HCT116 (cell line): ENCODE measurements at places on chromosomes 5 and 9. TPM values are rescaled to one million over a fixed set of nuclear protein-coding genes. Genes with fewer than 3 reads are reported as not detected.

The HAVCR1 gene
- not detected for total RNA-seq

GRCh38 chr5:74356009-74356695 is 284.4 kb downstream of the ENC1 start:
- H3K4me1 ChIP-seq: no peaks in the 10 kb centered on the region
- no peaks in the 10 kb centered on the region for H3K36me3 ChIP-seq
- DNase-seq: no peak
- no peaks in the 10 kb centered on the region for H3K27me3 ChIP-seq

The BTNL3 gene
- total RNA-seq: not detected

DNA sequence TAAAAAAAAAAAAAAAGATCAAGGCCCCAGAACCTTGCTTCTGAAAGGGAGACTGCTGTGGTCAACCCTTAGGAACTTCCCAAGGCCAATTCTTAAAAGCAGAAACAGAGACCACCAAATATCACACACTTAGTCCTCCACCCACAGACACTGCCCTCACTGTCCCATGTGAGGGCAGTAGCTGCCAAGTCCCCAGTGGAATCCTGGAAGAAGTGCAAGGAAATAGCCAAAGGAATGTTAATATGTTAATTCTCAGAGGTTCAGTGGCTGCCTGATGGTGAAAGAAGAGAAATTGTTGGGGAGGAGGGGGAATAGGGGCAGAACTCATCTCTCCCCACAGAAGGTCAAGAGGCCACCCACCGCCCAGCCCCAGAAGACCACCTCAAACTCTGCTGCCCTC is 23.1 kb downstream of the FSTL4 start:
- no peaks in the 10 kb centered on the region for H3K4me1 ChIP-seq
- no peak overlapping the region for H3K27ac ChIP-seq
- H3K36me3 ChIP-seq: no peaks in the 10 kb centered on the region
- no peak for DNase-seq
- no peak overlapping the region for H3K4me3 ChIP-seq

DNA sequence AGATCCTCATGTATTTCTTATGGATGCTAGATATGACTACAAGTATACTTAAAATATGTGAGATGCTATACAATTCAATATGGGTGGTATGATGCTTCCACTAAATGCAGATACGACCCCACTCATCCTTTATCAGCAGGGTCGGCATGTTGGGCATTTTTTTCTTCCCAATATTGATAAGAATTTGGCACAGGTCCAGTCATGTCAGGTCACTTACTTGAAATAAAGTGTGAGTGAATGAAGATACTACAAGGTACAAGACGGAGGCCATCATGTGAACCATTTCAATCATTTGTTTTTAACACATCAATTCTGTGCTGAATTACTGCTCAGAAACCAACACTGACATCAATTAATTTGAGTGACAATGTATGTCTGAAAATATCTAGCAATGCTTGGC is 146.9 kb upstream of the GNA14 start:
- H3K27me3 ChIP-seq: no peaks in the 10 kb centered on the region
- DNase-seq: no peak
- no peak overlapping the region for H3K4me3 ChIP-seq
- no peak overlapping the region for H3K27ac ChIP-seq

The SLC23A1 gene
- total RNA-seq: not detected

The FBLL1 gene
- 0.15 TPM for total RNA-seq

GRCh38 chr5:40780199-40780598 is 18.0 kb downstream of the PRKAA1 start:
- DNase-seq: no peak
- peaks cover 6% of the 10 kb centered on the region for H3K36me3 ChIP-seq
- no peaks in the 10 kb centered on the region for H3K27me3 ChIP-seq
- H3K4me1 ChIP-seq: peaks cover 7% of the 10 kb centered on the region
- H3K4me3 ChIP-seq: no peak overlapping the region

- H3K4me1 ChIP-seq: no peaks in the 10 kb centered on the region
- H3K36me3 ChIP-seq: no peaks in the 10 kb centered on the region
- H3K27me3 ChIP-seq: no peaks in the 10 kb centered on the region
- no peak overlapping the region for H3K4me3 ChIP-seq
Measured at GRCh38 chr5:95043648-95044047, 241.2 kb downstream of the MCTP1 start.

DNA sequence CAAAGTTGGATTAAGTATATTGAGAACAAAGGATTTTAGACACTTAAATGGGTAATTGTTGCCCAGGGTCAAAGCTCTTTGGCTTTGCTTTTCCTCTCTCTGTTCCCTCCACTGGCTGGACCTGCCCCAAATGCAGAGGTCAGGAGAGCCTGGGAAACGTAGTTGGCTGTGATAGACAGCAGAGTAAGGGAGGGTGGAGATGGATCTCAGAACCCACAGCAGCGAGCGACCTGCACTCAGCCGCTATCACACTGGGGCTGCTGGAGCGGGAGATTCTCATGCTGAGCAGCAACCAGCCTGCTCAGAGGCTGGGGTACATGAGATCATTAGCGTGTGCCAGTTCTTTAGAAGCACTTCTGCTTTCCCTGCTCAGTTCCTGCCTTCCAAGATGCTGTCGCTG is 71.8 kb upstream of the TTC23L start:
- no peak overlapping the region for H3K27ac ChIP-seq
- H3K4me3 ChIP-seq: no peak overlapping the region
- no peaks in the 10 kb centered on the region for H3K27me3 ChIP-seq
- H3K4me1 ChIP-seq: no peaks in the 10 kb centered on the region
- DNase-seq: no peak

The AQP7 gene
- total RNA-seq: 0.96 TPM

DNA sequence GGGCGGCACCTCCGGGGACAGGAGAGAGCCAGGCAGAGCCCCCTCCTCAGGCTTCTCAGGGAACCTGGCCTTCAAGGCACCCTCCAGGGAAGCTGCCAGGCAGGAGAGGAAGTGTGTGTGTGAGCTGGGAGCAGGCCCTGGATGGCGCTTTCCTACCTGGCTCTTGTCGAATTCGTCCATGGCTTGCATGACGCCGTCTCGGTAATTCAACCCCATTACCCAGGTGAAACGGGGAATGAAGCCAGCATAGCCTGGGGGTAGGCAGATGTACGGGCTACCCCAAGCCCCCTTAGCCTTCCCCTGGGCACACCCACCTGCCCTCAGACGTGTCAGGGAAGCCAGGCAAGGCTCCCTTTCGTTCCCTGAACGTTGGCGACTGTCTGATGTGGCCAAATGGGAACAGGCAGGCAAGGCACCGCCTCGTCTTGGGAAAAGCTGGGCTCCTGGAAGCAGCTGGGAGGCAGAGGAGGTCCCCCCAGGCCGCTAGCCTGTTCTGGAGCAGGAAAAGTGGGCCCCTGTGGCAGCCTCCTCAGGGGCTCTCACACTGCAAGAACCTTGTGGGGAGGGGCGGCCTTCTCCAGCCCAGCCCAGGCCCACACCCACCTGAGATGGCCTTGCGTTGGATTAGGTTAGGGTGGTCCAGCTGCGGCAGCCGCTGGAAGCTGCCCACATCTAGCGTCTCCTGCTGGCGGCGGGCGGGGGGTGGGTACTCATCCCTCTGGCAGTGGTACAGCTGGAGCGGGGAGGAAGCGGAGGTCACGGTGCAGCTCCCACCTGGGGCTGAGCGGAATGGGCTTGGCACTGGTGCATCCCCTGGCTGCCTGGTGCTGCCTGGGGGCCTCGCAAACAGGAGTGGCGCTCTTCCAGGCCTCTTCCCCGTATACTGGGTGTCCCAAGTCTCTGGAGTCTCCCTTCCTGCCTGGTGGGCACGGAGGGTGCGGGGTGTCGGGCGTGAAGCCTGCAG is 3.7 kb downstream of the TUBB4B start:
- H3K27me3 ChIP-seq: no peaks in the 10 kb centered on the region
- peaks cover 21% of the 10 kb centered on the region for H3K36me3 ChIP-seq

- DNase-seq: no peak
- peaks cover 3% of the 10 kb centered on the region; the same call in 1 of the 2 replicates for H3K4me1 ChIP-seq
- H3K27ac ChIP-seq: no peak overlapping the region
- no peak overlapping the region for H3K4me3 ChIP-seq
- H3K36me3 ChIP-seq: no peaks in the 10 kb centered on the region
Measured at GRCh38 chr9:135971111-135971766, 10.1 kb upstream of the UBAC1 start.

DNA sequence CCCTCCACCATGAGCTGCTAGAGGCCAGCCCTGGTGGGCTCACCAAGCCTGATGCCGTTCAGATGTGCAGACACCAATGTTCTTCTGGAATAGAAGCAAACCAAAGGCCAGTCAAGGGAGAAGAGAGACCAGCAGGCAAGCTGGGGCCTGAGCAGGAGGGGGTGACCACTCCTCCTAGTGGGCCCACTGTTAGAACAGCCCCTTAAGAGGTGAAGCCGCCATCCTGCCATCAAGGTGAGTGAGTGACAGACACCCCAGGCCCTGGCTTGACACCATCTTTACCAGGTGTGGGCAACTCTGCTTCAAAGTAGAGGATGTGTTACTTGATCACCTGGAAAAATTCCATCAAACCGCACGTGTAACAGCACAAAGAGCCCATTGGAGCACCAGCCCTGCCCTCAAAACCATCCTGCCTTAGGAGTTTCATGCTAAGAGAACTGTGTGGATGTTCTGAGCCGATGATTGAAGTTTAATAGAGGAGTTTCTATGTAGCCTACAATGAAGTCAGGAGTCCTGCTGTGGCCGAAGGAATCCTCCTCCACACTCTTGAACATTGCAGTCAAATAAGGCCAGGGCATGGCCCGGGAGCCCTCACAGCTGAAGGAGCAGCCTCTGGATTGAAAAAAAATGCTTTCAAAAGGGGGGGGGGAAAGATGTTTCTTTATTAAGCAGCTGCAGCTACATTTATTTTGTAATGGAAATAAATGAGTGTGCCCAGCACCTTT is 20.8 kb downstream of the AMBP start:
- H3K4me3 ChIP-seq: no peak overlapping the region
- H3K27me3 ChIP-seq: no peaks in the 10 kb centered on the region
- H3K4me1 ChIP-seq: no peaks in the 10 kb centered on the region
- no peaks in the 10 kb centered on the region for H3K36me3 ChIP-seq
- no peak for DNase-seq

The C8G gene
- 2.1 TPM for total RNA-seq

DNA sequence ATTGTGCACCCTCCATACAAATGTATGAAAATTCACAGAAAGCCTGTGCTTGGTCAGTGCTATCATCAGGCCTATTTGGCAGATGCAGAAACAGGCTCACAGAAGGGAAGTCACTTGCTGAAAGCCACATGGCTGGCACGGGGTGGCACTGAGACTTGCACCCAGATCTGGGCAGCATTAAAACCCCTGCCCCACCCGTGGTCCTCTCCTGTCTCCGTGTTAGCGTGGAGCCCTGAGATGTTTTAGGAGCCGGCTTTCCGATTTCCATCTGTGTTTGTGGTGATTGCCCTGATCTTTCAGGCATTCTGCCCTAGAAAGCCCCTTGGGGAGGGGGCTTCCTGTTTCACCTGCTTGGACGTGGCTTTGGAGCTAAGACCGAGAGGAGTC is 102.2 kb upstream of the IER5L start:
- DNase-seq: no peak
- H3K27me3 ChIP-seq: no peaks in the 10 kb centered on the region
- H3K36me3 ChIP-seq: no peaks in the 10 kb centered on the region
- peaks cover 35% of the 10 kb centered on the region for H3K4me1 ChIP-seq
- H3K4me3 ChIP-seq: no peak overlapping the region

The OR1L4 gene
- total RNA-seq: not detected

DNA sequence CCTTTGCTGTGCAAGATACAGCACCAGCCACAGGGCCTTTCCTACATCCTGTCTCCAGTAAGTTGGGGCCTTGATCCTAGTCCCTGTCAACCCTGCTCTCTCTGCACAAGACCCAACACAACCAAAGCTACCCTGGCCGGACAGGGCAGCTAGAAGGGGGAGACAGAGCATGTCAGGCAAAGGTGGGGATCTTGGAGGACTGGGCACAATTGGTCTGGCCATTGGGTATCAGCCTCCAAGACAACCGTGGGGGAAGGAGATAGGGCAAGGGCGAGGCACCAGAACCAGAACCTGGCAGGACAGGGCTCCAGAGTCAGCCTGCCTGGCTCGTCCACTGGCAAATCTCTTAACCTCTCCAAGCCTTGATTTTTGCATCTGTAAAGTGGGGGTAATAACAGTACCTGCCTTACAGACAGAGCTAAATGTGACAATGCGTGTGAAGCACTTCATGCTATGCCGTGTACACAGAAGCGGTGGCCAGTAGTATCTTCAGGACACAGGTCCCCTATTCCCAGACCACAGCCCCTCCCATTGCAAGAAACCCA is 51.6 kb upstream of the CDKN2AIPNL start:
- H3K4me1 ChIP-seq: peaks cover 40% of the 10 kb centered on the region
- no peaks in the 10 kb centered on the region for H3K27me3 ChIP-seq
- DNase-seq: no peak
- H3K36me3 ChIP-seq: no peaks in the 10 kb centered on the region
